Neural crest cell (in vitro differentiated cells): ENCODE measurements at places on chromosomes 3 and 15. TPM values are rescaled to one million over a fixed set of nuclear protein-coding genes. Genes with fewer than 3 reads are reported as not detected.

DNA sequence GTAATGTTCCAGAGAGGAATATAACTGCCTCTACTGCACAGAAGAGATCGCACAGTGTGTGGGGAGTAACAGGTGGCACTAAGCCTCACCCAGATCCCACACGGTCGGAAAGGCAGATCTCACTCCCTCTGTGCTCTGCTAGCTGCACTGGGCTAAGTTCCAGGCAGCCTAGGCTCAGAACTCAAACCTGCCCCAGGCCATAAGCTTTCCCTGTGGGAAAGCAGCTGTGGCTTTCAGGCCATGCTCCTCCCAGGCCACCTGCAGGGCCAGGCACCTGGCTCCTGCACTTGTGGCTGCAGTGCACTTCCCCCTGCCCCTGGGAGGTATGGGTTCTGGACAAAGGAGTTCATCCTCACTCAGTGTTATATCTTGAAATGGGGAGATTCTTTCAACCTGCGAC, 27.5 kb downstream of the PCCB start:
- no peaks in the 10 kb centered on the region for H3K4me1 ChIP-seq
- no peak overlapping the region for H3K4me3 ChIP-seq
- no peaks in the 10 kb centered on the region for H3K27me3 ChIP-seq
- H3K36me3 ChIP-seq: peaks cover 61% of the 10 kb centered on the region

The DNAH1 gene
- total RNA-seq: 2.4 and 3.2 TPM in 2 replicates

DNA sequence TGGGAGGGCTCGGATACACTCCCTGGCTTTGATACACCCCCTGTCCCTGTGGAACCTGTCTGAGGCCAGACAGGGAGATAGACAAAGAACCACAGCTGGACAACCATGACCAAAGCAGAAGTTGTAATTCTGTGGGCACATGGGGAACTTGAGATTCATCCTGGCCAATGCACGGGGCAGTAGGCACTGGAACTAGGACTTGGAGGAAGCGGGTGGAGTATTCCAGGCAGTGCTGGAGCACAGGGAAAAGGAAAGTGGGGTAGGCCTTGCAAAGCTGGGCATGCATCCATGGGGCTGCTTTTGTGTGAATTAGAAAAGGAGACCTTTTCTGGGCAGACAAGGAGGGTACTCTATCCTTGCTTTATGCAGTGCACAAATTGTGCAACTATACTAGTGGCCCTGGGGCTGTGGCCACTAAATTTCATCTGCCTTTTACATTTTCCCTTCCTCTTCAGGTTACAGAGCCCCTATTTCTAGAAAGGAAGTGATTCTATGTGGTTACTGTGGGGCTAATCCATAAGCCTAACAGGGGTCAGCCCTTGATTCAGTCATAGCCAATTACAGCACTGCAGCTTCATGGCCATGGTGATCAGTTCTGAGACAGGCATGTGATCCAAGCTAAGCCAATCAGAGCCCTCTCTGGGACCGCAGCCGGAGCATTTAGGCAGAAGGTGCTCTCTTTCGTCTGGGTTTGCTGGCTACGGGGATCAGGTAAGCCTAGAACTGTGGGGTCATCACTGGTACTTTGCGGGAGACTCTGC, 21.0 kb downstream of the CRABP1 start:
- H3K4me3 ChIP-seq: no peak overlapping the region
- DNase-seq: no peak
- no peak overlapping the region for H3K27ac ChIP-seq
- no peaks in the 10 kb centered on the region for H3K27me3 ChIP-seq

The SLMAP gene
- total RNA-seq: 38.6 and 45.7 TPM in 2 replicates

The CP gene
- 0.09 and 0.42 TPM in 2 replicates for total RNA-seq

The SNX22 gene
- total RNA-seq: 12.7 and 12.9 TPM in 2 replicates

The FSD2 gene
- total RNA-seq: 0.05 TPM in 1 of 2 replicates, not detected in the other
